Thoracic aorta (tissue), 2 donors: ENCODE measurements at places on chromosomes 1 and 21.

DNA sequence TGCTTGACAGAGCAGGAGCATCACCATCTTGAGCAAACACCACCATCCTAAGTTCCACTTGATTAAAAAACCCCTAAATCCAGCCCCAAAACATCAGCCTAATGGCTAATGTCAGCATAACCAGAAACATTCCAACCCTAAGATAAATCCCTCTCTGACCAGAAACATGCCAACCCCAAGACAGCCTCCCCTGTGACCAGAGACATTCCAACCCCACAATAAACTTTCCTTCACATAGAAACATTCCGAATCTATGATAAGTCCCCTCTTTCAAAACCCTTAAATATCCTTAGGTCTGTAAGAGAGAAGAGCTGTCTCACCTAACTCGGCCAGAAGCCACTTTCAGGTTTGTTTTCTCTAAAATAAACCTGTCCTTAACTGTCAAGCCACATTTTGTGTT, 17.4 kb upstream of the SLC2A5 start:
- no peak for DNase-seq

DNA sequence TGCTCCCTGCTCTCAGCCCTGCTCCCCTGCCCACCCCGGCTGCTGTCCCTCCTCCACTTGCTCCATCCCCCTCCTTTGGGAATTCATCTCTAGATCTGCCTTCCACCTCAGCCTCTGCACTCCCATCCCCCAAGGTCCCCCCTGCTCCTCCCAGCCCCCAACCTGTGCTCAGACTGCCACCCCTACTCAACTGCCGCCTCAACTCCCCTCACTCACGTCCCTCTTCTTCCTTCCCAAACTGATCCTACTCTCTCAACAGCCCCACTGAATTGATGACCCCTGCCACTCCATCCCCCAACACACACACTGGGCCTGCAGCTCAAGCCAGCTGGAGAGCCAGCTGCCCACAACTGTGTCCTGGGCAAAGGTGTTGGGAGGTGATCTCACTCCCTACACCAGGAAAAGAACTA, 15.8 kb upstream of the ETV3L start:
- DNase-seq, result no peak

DNA sequence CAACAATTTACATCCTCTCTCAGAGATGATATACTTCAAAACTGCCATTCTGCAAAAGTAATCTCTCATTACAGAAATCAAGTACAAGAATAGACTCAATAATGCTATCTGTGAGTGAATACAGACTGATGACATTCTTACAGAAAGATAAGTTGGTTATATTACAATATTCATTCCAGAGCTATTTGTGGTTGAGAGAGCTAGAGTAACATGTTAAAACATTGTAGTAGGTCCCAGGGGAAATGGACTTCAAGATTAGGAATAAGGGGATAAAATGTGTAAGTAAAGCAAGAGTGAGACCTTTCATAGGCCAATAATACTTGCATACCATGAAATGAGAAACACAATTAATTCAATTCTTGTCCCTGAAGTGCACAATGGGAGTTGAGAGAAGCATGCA, 1.5 kb downstream of the F13B start:
- DNase-seq, result no peak

DNA sequence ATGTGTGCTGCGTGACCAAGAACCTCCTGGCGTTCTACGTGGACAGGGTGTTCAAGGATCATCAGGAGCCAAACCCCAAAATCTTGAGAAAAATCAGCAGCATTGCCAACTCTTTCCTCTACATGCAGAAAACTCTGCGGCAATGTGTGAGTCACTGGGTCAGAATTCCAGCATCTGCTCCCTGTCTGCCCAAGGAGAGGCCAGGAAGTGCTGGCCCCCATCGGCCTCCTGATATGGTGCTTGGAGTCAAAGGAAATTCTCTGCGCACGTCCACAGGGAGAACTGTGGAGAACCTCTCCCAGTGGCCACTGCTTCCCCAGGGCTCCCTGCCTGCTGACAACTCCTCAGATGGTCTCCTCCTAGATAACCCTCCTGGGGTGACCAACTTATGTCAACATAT, 25.6 kb upstream of the IL20 start:
- no peak for DNase-seq

DNA sequence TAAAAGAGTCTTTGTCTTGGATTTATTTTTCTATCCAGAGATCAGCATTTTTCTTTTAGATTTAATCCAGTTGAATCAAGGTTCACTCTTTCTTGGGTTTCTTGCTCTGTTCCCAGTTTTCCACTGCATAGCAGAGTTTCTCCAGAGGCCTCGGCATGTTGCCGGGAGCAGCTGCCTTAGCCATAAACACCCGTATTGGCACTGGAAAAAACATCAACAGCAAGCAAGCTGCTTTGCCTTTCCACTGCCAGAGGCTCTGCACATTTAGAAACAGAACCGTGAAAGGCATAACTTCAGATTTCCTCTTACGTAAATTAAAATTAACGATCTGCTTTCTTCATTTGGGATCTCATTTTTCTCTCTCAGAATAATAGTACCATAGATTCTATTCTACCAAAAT, 181.8 kb upstream of the L1TD1 start:
- no peak for DNase-seq

DNA sequence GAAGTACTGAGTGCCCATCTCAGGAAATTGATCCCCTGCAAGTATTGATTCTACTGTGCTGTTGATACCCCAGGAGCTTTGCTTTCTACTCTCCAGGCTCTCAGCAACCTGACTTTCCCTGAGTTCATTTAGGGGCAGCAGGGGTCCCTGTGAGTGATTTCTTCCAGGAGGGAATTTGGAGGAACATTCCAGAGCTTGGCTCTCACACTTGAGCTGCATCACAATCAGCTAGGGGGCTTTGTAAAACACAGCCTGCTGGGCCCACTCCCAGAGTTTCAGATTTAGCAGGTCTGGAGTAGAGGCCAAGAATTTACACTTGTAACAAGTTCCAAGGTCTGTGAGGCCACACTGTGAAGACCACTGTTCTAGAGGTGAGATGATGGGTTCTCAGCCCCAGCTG, 16.1 kb upstream of the ACTL8 start:
- no peak for DNase-seq
